ENCODE measurements at places on chromosomes 7 and 10.

DNA sequence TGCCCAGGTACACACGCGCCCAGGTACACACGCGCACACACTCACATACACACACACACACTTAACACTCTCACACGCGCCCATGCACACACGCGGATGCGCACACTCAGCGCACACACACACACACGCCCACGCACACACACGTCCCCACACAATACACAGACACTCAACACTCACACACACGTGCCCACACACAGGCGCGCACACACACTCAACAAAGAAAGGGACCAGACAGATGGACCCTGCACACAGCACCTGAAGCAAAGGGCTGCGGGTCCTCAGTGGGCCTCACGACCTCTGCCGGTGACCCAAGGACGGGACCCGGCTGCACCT lies 257.4 kb downstream of the ZMYND11 start:
- no peak for DNase-seq

DNA sequence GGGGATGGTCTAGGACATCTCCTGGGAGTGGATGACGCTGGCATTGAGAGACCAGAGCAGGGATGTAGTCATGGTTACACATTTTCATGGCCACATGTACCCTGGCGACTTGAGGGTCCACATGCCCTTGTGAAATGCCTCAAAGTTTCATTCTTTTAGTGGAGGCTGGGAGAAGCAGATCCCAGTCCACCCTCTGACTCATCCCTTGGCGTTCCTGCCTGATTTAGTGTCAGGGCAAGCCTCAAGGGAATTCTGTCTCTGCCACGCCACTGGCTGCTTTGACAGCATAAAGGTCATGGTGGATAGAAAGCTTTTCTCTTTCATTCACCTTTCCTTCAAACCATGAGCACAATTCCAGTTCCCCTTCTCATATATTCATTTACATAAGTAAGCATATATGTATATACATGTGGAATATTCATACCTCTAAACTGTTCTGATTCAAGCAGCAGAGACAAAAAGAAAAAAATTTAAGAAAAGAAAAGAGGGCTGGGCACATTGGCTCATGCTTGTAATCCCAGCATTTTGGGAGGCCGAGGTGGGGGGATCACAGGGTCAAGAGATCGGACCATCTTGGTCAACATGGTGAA lies 21.8 kb upstream of the KIF5B start:
- DNase-seq: peak; percentile 17

DNA sequence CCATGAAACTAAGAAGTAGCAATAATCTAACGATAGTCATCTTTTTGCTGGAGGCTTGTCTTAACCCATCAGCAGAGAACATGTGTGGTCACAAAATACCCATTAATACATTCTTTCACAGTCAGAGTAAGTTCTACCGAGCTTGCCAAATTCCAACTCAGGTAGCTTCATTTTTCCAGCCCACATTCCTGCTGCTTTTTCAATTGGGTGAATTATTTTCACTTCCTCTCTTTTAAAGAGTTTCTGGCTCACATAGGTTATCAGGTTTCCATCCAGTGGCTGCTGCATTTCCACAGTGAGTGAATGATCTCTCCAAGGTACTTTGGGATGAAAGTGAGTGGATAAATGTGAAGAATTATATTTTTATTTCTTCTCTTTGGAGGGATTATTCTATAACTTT lies 233.1 kb downstream of the SEMA3E start:
- no peak for DNase-seq

DNA sequence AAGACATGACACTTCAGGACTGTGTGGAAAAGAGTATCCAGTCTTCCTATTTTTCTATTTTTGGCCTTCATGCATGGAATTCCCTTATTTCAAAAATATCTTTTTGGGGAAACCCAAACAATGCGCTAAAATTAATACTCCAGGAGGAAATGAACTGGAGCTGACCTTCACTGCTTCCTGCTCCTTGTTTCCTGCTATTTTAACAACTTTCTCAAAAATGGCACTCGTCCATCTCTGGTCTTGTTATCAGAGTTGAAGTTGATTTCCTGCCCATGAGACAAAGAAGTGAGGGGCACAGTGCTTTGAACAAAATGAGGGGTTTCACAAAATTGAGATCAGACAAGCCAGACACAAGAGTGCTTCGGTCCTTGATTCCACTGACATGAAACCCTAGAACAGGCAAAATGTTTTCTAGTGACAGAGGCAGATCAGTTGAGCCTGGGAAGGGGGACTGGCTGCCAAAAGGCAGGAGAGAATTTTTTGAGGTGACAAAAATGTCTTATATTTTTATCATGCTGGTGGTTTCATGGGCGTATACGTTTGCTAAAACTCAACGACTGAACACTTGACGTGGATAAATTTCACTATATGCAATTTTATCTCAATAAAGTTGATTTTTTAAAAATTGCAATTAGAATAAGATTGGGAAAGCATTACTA lies 193.2 kb downstream of the CREB5 start:
- DNase-seq: peak; percentile 73

GRCh38 chr7:117383046-117383445 lies 44.2 kb downstream of the ASZ1 start:
- no peak for DNase-seq

DNA sequence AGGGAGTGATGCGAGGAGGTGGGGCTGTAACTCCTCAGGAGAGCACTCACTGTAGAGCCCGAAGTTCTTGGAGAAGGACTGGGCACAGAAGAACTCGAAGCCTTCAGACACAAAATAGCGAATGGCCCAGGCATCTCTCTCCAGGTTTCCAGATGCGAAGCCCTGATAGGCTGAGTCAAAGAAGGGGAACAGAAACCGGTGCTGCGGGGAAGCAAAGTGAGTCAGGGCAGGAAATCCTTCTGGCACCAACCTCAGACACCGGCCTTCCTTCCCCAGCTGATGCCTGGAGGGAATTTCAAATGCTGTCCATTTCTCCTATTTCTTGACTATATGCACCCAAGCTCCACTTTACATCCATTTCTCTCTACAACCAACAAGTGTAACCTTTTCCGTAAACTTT lies 26.8 kb downstream of the GOT1 start:
- DNase-seq: peak; percentile 80

DNA sequence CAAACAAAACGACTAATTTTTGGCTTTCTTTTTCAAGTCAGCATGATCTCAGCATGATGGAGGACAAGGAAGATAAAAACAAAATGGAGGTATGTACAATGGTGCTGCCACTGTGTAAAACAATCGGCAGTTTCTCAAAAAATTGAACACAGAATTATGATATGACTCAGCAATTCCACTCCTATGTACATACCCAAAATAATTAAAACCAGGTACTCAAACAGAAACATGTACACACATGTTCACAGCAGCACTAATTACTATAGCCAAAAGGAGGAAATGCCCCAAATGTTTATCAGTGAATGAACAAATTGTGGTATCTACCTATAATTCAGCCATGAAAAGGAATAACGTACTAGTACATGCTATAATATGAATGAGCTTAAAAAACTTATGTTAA lies 29.9 kb downstream of the SNX13 start:
- no peak for DNase-seq

- no peak for DNase-seq
These were observed 24.0 kb upstream of the ERCC6 start for GRCh38 chr10:49562893-49563292.

DNA sequence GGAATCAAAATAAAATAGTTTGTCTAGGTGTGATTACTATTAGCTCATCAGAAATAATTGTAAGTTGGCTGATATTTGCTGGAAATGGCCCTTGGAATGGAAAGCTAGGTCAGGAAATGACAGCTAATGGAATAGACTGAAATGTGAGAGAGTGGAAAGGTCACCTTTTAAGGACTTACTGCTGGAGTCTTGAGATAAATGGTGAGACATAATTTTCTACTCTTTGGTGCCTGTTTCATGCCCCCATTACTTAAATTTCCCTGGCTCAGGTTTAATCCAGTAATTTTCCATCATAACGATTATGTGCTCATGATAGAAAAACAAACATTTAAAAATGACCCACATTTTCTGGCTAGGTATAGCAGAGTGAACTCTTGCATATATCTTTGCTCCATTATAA lies 123.6 kb downstream of the ADAM22 start:
- peak; percentile 5 for DNase-seq

DNA sequence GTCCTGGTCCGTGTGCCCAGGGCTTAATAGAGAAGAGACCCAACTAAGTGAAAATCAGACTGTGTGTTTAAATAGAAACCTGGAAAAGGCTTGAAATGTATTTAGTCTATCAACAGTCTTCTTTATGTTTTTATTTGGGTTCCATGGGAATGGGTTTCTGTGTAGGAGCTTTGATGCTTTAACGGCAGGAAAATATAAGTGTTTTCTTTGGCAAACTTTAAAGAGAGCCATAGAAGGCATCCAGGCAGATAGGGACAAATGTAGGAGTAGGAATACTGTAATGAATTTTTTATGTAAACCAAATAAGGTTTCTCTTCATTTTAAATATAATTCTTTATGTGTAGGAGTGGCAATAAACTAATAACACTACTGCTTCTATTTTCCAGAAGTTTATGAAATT lies 989.0 kb downstream of the GATA3 start:
- no peak for DNase-seq

GRCh38 chr7:142248166-142249160 lies 9.4 kb downstream of the PRSS58 start:
- DNase-seq: no peak
